ENCODE measurements at places on chromosomes 4 and X. TPM values are rescaled to one million over a fixed set of nuclear protein-coding genes. Genes with fewer than 3 reads are reported as not detected.

Gene PFKFB1
- total RNA-seq, result 0.22 TPM

DNA sequence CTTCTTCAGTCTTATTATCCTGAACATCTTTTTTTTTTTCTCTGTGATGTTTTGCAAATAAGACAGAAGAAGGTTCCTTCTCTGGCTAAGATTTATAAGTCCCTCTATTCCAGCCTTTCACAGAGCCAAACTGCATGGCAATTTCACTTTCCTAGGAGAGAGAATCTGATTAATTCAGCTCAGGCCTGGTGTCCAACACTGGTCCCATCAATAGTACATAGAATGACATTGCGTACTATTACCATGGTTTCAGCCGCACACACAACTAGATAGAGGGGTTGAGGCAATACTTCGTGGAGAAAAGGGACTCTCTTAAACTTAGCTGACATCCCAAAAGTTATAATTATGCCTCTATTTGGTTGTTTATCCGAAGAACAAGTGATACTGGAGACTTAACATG, 18.5 kb downstream of the DCAF8L2 start:
- DNase-seq, result no peak
- H3K36me3 ChIP-seq, result no peaks in the 10 kb centered on the region
- H3K4me1 ChIP-seq, result no peaks in the 10 kb centered on the region
- H3K27ac ChIP-seq, result no peak overlapping the region
- no peak overlapping the region for H3K4me3 ChIP-seq

Gene POU3F4
- not detected for total RNA-seq

Gene FGF13
- total RNA-seq, result 0.47 TPM

DNA sequence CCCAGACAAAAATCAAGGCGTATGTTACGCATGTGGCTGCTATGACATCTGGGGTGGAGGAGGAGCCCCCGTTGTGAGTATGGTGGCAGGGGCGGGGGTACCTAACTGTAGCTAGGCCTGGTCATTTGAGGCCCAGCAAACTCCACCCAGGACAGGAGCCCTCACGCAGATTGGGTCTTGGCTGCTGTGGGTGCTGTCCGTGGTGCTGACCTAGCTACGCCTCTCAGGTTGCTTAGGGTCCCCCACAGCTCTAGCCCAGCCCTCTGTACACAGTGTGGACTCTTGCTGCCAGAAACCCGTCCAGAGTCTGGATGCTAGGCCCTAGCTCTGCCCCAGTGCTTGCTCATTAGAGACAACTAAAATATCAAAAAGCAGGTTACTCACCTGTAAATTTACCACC, 146.7 kb upstream of the PSAPL1 start:
- no peak overlapping the region for H3K4me3 ChIP-seq
- DNase-seq, result no peak
- no peaks in the 10 kb centered on the region for H3K27me3 ChIP-seq
- peaks cover 5% of the 10 kb centered on the region for H3K4me1 ChIP-seq
- peaks cover 18% of the 10 kb centered on the region for H3K36me3 ChIP-seq

GRCh38 chr4:5921101-5921980, 28.5 kb upstream of the CRMP1 start:
- no peaks in the 10 kb centered on the region for H3K36me3 ChIP-seq
- peaks cover 27% of the 10 kb centered on the region for H3K27me3 ChIP-seq
- no peak overlapping the region for H3K27ac ChIP-seq
- no peaks in the 10 kb centered on the region for H3K4me1 ChIP-seq

DNA sequence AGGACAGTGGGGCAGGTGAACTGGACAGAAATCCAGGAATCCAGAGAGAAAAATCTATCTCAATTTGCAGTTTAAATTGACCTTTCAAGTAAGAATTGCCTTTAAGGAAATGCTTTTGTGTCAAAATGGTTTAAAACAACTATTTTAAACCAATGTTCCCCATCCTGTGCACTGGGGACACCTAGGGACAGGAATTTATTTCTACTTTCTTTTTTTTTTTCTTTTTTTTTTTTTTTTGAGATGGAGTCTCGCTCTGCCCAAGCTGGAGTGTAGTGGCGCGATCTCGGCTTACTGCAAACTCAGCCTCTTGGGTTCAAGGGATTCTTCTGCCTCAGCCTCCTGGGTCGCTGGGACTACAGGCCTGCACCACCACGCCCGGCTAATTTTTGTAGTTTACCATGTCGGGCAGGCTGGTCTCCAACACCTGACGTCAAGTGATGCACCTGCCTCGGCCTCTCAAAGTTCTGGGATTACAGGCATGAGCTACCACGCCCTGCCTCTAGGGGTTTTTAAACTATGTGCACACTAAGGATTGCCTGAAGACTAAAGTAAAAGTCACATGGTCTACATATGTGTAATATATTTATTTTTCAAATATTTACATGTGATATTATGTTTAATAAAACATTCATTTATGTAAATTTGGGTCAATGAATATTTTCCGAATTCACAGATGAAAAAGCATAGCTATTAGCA, 1213.4 kb downstream of the STIM2 start:
- H3K4me3 ChIP-seq, result no peak overlapping the region
- no peak overlapping the region for H3K27ac ChIP-seq
- no peaks in the 10 kb centered on the region for H3K4me1 ChIP-seq
- DNase-seq, result peak; percentile 7
- no peaks in the 10 kb centered on the region for H3K27me3 ChIP-seq

Gene CLGN
- 7.9 TPM for total RNA-seq

Gene ADGRG2
- total RNA-seq, result 1.4 TPM

DNA sequence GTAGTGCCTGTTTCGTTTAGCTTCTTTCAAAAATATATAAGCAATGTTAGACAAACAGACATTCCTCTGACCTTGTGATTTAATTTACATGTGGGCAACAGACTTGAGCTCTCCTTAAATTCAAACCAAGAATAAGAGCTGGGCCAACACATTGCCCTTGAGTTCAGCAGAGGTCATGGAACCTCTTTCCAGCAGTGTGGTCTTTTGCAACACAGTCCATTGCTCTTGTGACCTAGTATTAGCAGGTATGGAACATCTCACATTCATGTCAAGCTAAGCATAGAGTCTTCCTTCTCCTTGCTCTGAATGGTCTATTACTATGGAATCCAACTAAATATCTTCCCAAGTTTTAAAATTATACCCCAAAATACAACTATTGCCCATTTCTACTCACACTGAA, 33.7 kb upstream of the MND1 start:
- no peak overlapping the region for H3K4me3 ChIP-seq
- DNase-seq, result no peak
- no peaks in the 10 kb centered on the region for H3K27me3 ChIP-seq
- no peaks in the 10 kb centered on the region for H3K36me3 ChIP-seq
- no peak overlapping the region for H3K27ac ChIP-seq

GRCh38 chr4:103498161-103499070, 221.4 kb downstream of the TACR3 start:
- H3K4me3 ChIP-seq, result no peak overlapping the region
- peak; percentile 14 for DNase-seq
- no peaks in the 10 kb centered on the region for H3K27me3 ChIP-seq
- H3K27ac ChIP-seq, result no peak overlapping the region
- H3K36me3 ChIP-seq, result no peaks in the 10 kb centered on the region

Gene SSX3
- not detected for total RNA-seq

Gene NEIL3
- total RNA-seq, result 10.2 TPM

DNA sequence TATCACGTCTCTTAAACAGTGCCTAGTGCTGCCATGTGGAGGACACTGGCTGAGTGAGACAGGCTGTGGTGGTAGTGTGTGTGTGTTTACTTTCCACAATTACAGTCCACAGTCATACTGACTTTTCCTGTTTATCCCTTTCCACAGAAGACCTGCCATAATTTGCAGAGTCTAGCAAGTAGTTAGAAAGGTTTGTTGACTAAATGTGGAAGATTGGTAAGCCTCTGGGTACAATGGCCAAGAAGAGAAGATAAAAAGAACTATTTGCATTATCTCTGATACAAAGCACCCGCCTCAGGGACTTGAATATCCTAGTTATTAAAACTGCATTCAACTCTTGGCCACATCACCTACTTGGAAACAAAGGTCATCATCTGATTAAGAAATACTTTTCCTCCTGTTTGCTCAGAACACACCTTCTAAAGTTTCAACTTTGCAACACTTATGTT, 89.1 kb downstream of the FAM13A start:
- peaks cover 35% of the 10 kb centered on the region for H3K4me1 ChIP-seq
- peak; percentile 31 for DNase-seq
- H3K4me3 ChIP-seq, result no peak overlapping the region
- no peaks in the 10 kb centered on the region for H3K27me3 ChIP-seq
- peak overlapping the region; percentile 27 for H3K27ac ChIP-seq

DNA sequence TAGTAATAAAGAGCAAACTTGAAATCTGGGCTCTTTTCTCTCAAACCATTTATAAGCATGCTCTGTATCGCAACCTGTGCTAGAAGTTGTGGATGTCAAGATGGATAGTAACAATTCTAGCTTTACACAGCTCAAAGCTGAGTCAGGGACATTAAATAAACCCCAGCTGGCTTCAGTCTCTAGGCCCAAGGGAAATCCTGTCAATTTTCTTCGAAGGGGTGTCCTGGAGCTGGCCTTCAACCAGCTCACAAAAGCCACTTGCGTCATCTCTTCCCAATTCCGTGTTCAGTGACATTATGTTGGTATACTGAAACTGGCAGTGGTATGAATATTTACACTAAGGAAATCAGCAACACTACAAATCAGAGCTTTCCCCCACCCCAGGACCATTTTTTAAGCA, 89.8 kb upstream of the PRKG2 start:
- no peak overlapping the region for H3K4me3 ChIP-seq
- H3K27me3 ChIP-seq, result peaks cover 5% of the 10 kb centered on the region
- no peaks in the 10 kb centered on the region for H3K36me3 ChIP-seq
- H3K4me1 ChIP-seq, result no peaks in the 10 kb centered on the region
- no peak overlapping the region for H3K27ac ChIP-seq

Gene PDE6B
- total RNA-seq, result not detected

- no peak for DNase-seq
- H3K27me3 ChIP-seq, result 0 out of 2 replicates have a peak, but pooled peaks cover under 1% of the 10 kb centered on the region
- no peaks in the 10 kb centered on the region for H3K36me3 ChIP-seq
- no peak overlapping the region for H3K27ac ChIP-seq
Measured at GRCh38 chr4:186486172-186486571, 69.2 kb downstream of the MTNR1A start.

GRCh38 chr4:74499986-74500781, 55.2 kb downstream of the AREG start:
- H3K4me1 ChIP-seq, result peaks cover 40% of the 10 kb centered on the region
- no peak overlapping the region for H3K4me3 ChIP-seq
- H3K36me3 ChIP-seq, result no peaks in the 10 kb centered on the region
- DNase-seq, result no peak
- H3K27ac ChIP-seq, result no peak overlapping the region

DNA sequence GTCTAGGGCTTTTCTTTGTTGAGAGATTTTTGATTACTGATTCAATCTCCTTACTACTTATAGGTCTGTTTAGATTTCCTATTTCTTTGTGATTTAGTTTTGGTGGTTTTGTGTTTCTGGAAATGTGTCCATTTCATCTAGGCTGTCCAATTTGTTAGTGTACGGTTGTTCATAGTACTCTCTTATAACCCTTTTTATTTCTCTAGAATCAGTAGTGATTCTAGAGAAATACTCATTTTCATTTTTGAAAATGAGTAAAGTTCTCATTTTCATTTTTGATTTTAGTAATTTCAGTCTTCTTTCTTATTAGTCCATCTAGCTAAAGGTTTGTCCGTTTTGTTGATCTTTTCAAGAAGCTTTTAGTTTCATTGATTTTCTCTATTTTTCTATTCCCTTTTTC, 7.5 kb downstream of the IL13RA1 start:
- DNase-seq, result no peak
- H3K4me3 ChIP-seq, result no peak overlapping the region
- no peak overlapping the region for H3K27ac ChIP-seq
- H3K4me1 ChIP-seq, result peaks cover 13% of the 10 kb centered on the region
- H3K27me3 ChIP-seq, result no peaks in the 10 kb centered on the region

DNA sequence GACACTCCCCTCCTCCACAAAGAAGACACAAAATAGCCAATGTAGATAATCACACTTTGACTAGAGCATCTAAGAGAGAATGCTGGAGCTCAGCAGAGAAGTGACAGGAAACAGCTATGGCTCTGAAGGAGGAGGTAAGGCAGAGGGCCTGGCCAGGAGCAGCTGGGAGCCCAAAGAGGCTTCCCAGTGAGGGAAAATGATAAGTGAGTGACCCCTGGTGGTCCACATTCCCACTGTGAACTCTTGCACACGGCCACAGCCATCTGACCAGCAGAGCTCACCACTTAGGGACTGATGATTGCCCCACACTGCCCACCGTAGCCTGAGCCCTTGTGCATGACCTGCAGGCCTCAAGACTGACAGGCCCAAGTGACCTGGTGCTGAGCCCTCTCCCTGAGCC, 162.7 kb upstream of the GALNTL6 start:
- H3K36me3 ChIP-seq, result no peaks in the 10 kb centered on the region
- no peak overlapping the region for H3K27ac ChIP-seq
- H3K4me3 ChIP-seq, result no peak overlapping the region
- H3K27me3 ChIP-seq, result no peaks in the 10 kb centered on the region

GRCh38 chr4:67886281-67886680, 2.5 kb upstream of the TMPRSS11D start:
- peaks cover 20% of the 10 kb centered on the region for H3K4me1 ChIP-seq
- H3K36me3 ChIP-seq, result no peaks in the 10 kb centered on the region
- no peaks in the 10 kb centered on the region for H3K27me3 ChIP-seq

- H3K4me3 ChIP-seq, result no peak overlapping the region
- no peak for DNase-seq
- H3K4me1 ChIP-seq, result no peaks in the 10 kb centered on the region
- H3K27ac ChIP-seq, result no peak overlapping the region
- no peaks in the 10 kb centered on the region for H3K27me3 ChIP-seq
Measured at GRCh38 chrX:121128925-121129877, 81.8 kb downstream of the GLUD2 start.

DNA sequence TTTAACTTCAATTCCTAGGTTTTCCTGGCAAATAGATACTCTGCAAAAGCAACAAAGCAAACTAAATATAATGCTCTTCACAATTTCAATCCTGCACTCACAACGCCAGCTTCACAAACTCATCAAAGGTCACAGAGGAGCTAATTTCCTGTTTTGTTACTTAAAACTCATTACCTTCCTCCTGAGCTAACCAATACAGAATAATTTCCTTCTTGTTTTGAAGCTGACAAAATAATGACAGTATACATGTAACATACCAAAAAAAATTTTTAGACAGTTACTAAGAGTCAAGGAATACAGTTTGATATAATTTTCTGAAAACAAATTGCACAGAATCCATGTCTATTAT, 17.9 kb downstream of the CNOT6L start:
- no peaks in the 10 kb centered on the region for H3K4me1 ChIP-seq
- H3K27ac ChIP-seq, result no peak overlapping the region
- H3K4me3 ChIP-seq, result no peak overlapping the region

Gene SLC10A4
- total RNA-seq, result not detected

DNA sequence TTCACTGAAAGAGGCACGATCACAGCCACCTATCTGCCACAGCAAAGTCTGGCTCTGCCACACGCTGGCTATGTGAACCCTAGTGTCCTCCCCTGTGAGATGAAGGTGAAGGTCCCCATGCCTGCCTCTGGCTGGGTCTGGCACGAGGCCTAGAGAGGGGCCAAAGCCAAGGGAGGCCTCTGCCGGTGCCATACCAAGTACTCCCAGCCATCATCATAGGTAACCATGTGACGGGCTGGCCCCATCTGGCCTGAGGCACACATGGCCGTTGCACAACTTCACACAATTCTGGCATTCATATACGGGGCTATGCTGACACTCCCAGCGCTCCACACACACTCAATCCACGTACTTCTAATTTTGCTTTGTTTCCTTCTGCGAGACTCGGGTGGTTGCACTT, 15.3 kb downstream of the NOP14 start:
- no peaks in the 10 kb centered on the region for H3K27me3 ChIP-seq
- H3K4me3 ChIP-seq, result no peak overlapping the region
- peaks cover 39% of the 10 kb centered on the region for H3K36me3 ChIP-seq
- no peak overlapping the region for H3K27ac ChIP-seq

Measured in PC-3 (cell line).